ENCODE measurements at places on chromosomes 11 and 22. TPM values are rescaled to one million over a fixed set of nuclear protein-coding genes. Genes with fewer than 3 reads are reported as not detected.

GRCh38 chr11:38582756-38583155 lies 1984.7 kb upstream of the RAG2 start:
- no peak overlapping the region for H3K27ac ChIP-seq
- no peak for DNase-seq
- H3K4me1 ChIP-seq = no peaks in the 10 kb centered on the region
- no peak overlapping the region for H3K4me3 ChIP-seq
- no peaks in the 10 kb centered on the region for H3K36me3 ChIP-seq

- no peak overlapping the region for H3K4me3 ChIP-seq
- DNase-seq = no peak
- H3K27me3 ChIP-seq = no peaks in the 10 kb centered on the region
- no peaks in the 10 kb centered on the region for H3K4me1 ChIP-seq
- no peak overlapping the region for H3K27ac ChIP-seq
- no peaks in the 10 kb centered on the region for H3K36me3 ChIP-seq
Measured at GRCh38 chr11:1167256-1167655, 9.5 kb downstream of the MUC5AC start.

DNA sequence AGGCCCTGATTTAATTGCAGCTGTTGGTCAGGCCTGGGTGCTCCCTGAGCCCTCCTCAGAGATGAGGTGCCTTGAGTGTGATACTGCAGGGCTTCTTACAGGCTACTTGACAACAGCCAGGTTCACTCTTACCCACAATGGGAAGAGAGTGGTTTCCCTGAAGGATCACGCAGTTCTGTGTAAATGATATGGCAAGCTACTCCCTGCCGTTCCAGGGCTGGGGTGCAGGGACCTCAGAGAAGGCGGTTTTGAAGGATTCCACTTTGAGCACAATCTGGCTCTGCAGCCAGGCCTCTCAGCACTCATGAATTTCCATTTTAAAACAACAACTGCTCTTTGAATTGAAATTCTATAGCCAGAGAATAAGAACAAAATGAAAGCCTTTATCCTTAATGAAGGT lies 92.9 kb downstream of the SLC17A6 start:
- no peaks in the 10 kb centered on the region for H3K4me1 ChIP-seq
- no peak overlapping the region for H3K4me3 ChIP-seq
- H3K27ac ChIP-seq = no peak overlapping the region
- no peaks in the 10 kb centered on the region for H3K27me3 ChIP-seq

DNA sequence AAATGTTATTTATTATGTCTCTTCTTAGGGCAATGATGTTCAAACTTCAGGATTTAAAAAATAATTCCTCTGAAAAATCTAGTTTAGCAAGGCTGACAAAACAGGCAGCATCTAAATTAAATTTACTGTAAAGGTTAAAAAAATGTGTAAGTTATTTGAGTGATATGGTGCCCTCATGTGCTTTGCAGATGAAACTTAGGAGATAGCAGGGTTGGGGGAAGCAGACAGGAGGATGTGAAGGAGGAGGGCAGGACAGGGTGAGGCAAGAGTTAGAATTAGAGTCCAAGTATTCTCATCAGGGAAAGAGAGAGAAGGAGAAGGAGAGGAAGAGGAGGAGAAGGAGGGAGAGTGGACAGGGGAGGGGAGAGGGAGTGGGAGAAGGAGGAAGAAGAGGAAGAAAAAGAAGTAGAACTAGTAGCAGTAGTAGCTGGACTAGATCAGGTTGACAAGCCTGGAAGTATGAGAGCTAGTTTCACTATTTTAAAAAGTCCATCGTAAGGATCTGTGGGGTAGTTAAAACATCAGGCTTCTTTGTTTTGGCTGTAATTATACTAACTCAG lies 141.2 kb upstream of the SESN3 start:
- no peaks in the 10 kb centered on the region for H3K36me3 ChIP-seq
- no peaks in the 10 kb centered on the region for H3K4me1 ChIP-seq
- H3K27me3 ChIP-seq = no peaks in the 10 kb centered on the region
- DNase-seq = no peak

FJX1 gene
- polyA plus RNA-seq = 7.1 TPM

TESMIN gene
- 0.70 TPM for polyA plus RNA-seq

DNA sequence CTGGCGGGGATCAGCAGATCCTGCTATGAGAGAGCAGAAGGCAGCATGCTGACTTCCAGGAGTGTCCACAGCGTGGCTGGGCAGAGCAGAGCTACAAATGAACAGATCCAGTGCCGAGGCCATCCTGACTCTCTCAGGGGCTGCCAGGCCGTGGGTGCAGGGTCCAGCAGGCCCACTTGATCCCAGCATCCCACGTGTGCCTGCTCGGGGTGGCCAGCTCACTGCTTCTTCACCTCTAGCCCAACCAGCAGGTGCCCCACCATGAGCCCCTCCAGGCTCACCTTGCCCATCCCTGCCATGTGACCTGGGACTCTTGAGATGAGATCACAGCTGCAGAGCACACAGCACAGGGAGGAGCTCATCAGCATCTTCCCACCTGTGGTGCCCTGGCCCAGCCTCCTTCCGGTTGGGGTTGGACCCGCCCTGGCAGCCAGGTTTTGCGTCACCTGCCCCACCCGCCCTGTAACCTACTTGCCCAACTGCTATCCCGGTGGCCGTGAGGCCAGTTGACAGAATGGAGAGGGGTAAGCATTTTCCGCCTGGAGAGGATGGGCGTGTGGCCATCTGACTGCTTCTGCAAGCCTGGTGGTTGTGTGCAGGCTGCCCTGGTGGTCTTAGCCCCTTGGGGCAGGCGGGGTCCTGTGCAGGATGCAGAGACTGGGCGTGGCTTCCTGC lies 11.0 kb downstream of the TANGO2 start:
- H3K27ac ChIP-seq = no peak overlapping the region
- no peak for DNase-seq
- H3K27me3 ChIP-seq = no peaks in the 10 kb centered on the region
- H3K4me3 ChIP-seq = no peak overlapping the region

BACE1-AS gene
- 3.9 TPM for polyA plus RNA-seq

DNA sequence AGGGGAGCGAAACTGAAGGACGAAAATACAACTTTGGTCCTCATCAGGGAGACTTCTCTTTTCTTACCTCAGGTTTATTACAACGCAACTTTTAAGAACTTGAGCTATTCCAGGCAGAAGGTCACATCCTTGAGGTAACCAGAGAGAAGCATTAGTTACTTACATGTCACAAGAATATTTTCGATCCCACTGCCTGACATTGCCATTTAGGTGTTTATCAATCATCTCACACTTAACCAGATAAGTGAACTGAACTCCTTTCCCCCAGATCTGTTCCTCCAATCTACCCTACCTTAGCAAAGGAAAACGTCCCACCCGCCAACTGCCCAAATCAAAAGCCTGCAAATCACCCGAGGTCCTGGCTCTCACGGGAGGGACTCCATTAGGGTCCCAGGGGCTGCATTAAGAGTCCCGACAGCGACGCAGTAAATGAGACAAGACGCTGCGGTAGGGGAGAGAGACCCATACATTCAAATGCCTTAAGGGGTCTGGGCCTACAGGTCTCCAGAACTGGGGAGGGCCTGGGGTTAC lies 734 bp downstream of the ZNF280B start:
- no peak overlapping the region for H3K27ac ChIP-seq
- no peaks in the 10 kb centered on the region for H3K27me3 ChIP-seq
- H3K36me3 ChIP-seq = no peaks in the 10 kb centered on the region
- no peak for DNase-seq

SCGB1A1 gene
- polyA plus RNA-seq = not detected

- H3K27ac ChIP-seq = no peak overlapping the region
- no peak overlapping the region for H3K4me3 ChIP-seq
- no peaks in the 10 kb centered on the region for H3K36me3 ChIP-seq
- no peak for DNase-seq
- H3K4me1 ChIP-seq = no peaks in the 10 kb centered on the region
- peaks cover 3% of the 10 kb centered on the region for H3K27me3 ChIP-seq
Measured at GRCh38 chr22:44423556-44424358, 74.3 kb downstream of the RTL6 start.

CALCA gene
- polyA plus RNA-seq = not detected

- no peaks in the 10 kb centered on the region for H3K36me3 ChIP-seq
- no peak overlapping the region for H3K4me3 ChIP-seq
- no peak overlapping the region for H3K27ac ChIP-seq
Measured at GRCh38 chr22:35703861-35704584, 13.6 kb upstream of the APOL5 start.

- DNase-seq = no peak
- no peak overlapping the region for H3K27ac ChIP-seq
- no peaks in the 10 kb centered on the region for H3K4me1 ChIP-seq
- H3K36me3 ChIP-seq = no peaks in the 10 kb centered on the region
- no peak overlapping the region for H3K4me3 ChIP-seq
Measured at GRCh38 chr11:115643549-115644270, 139.5 kb upstream of the CADM1 start.

DNA sequence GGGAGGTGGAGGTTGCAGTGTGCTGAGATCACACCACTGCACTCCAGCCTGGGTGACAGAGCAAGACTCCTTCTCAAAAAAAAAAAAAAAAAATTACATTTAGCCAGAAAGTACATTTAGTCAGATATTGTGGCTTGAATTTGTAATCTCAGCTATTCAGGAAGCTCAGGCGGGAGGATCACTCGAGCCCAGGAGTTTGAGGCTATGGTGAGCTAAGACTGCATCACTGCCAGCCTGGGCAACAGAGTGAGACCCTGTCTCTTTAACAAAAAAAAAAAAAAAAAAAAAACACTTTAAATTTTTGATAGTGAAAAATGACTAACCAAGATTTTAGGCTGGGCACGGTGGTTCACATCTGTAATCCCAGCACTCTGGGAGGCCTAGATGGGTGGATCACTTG lies 27.3 kb downstream of the MRTFA start:
- H3K4me3 ChIP-seq = no peak overlapping the region
- H3K27ac ChIP-seq = no peak overlapping the region
- no peaks in the 10 kb centered on the region for H3K27me3 ChIP-seq
- peaks cover 5% of the 10 kb centered on the region for H3K4me1 ChIP-seq

GRCh38 chr11:43770173-43770572 lies 89.6 kb downstream of the HSD17B12 start:
- H3K36me3 ChIP-seq = no peaks in the 10 kb centered on the region
- no peak for DNase-seq
- H3K27ac ChIP-seq = no peak overlapping the region
- H3K27me3 ChIP-seq = no peaks in the 10 kb centered on the region

DNA sequence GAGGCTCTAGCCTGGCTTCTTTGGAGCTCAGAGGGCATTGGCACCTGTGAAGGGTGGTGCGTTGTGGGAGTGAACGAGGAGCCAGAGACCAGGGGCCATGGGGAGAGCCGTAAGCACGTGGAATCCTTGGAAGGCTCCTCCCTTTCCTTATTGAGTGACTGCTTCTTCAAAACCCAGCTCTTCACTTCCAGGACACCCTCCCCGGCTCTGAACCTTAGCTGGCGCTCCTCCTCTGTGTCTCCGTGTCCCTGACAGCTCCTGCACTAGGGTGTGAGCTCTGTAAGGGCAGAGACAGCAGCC lies 26.3 kb downstream of the POLR3H start:
- peaks cover 2% of the 10 kb centered on the region for H3K4me1 ChIP-seq
- peaks cover 19% of the 10 kb centered on the region for H3K36me3 ChIP-seq
- no peaks in the 10 kb centered on the region for H3K27me3 ChIP-seq
- no peak overlapping the region for H3K27ac ChIP-seq
- DNase-seq = no peak
- H3K4me3 ChIP-seq = no peak overlapping the region

DEPDC7 gene
- 6.7 TPM for polyA plus RNA-seq

- H3K27me3 ChIP-seq = no peaks in the 10 kb centered on the region
- no peak overlapping the region for H3K27ac ChIP-seq
- no peaks in the 10 kb centered on the region for H3K4me1 ChIP-seq
Measured at GRCh38 chr11:23021287-23021863, 161.1 kb upstream of the CCDC179 start.

DNA sequence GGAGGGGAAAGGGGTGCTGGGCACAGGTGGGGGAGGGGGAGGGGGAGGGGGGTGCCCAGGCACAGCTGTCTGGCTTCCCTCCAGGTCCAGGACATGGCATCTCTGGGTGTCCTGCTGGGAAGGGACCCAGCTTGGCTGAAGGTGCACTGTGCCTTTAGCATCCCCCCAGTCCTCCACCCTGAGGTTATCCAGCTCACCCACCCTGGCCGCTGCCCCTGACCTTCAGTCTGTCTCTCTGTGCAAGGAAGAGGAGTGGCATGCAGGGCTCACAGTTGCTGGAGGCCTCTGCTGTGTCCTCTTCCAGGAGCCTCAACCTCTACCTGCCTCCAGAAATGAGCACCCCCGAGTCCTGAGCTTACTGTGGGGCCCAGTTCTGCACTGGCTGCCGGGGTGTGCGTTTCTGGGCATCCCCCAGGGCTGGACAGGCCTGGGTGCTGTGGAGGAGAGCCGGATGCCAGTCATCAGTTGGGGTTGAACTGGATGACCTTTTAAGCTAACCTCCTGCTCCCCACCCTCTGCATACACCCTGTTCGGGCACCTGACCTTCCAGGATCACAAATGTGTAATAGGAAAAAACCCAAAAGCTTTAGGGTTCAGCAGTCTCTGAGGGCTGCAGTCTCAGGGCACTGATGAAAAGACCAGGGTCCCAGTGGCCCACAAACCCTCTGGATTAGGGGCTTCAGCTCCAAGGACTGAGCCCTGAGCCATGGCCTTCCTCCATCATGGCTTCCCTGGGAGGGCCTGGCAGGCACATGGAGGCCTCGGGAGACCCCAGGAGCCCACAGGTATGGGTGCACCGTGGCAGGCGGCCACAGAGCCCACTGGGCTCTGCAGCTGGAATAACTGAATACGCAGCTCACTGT lies 9.6 kb upstream of the CTSD start:
- H3K4me3 ChIP-seq = no peak overlapping the region
- H3K27ac ChIP-seq = no peak overlapping the region
- H3K4me1 ChIP-seq = peaks cover 16% of the 10 kb centered on the region
- no peaks in the 10 kb centered on the region for H3K27me3 ChIP-seq
- no peak for DNase-seq

DNA sequence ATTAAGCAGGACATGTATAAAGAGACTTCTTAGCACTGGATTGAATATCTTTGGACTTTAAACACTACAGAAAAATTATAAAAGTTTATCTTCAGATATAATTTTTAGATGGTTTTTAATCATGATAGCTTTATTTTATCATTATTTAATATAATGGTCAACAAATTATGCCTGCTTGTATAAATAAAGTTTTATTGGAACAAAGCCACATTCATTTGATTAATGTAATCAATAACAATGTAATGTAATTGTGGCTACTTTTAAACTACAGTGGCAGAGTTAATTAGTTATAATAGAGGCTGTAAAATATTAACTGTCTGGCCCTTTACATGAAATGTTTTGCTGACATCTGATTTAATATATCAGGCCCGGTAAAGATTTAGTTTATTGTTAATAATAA lies 70.0 kb downstream of the STIM1 start:
- H3K4me3 ChIP-seq = no peak overlapping the region
- H3K36me3 ChIP-seq = no peaks in the 10 kb centered on the region
- H3K27me3 ChIP-seq = no peaks in the 10 kb centered on the region
- DNase-seq = no peak
- H3K4me1 ChIP-seq = no peaks in the 10 kb centered on the region

Measured in fibroblast of lung (primary cell).